ENCODE measurements at places on chromosomes 1 and 21.
A peak's percentile ranks its signal among the peaks of the same experiment; 100 is the strongest.

DNA sequence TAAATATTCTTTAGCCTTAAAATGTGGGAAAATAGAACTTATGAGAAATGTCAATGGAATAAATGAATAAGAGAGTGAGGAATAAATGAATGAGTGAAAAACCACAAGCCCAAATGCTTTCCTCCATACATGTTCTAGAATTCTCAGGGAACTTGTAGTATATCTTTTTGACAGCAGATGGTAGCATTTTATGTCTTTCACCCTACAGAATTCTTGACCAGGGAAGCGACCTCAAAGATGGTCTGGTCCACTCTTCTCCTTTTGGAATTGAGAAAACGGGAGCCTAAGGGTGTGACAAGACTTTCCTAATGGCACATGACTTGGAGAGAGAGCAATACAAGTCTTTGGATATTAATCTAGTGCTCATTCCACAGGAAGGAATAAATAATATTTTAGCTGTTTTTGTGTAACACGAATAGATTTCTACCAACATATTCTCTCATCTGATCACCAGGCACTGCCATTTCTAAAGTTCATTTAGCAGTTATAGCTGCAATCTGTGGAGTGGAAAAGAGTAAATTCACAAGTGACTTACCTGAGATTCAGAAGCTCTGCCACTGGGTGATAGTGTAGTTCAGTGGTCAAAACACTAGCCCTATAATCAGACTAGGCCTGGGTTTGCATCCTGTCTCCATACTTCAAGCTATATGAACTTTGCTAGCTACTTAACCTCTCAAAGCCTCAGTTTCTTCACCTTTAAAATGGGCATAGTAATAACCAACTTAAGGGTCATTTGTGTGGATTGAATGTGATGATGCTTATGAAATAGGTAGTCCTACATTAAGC, 15.0 kb upstream of the F5 start:
- DNase-seq, result no peak

GRCh38 chr1:57440096-57440495, 16.2 kb upstream of the DAB1 start:
- no peak for DNase-seq

GRCh38 chr1:99811075-99811474, 39.1 kb upstream of the AGL start:
- DNase-seq, result no peak

DNA sequence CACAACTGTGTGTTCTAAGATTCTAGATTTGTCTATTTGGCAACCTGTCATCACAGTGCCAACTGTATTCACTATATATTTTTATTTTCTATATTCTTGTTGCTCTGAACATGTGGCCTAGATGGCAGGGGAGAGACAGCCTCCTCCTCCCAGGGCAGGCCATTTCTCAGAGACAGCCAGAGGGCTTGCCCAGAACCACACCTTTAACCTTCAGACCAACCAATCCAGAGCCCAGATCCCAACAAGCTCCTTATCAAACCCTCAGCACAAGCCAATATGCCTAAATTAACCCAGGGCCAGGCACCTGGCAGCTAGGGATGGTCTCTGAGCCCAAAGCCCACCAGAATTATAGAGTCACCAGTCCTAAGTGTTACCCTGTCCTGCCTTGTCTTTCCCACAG, 19.3 kb downstream of the TRIM11 start:
- DNase-seq, result no peak

DNA sequence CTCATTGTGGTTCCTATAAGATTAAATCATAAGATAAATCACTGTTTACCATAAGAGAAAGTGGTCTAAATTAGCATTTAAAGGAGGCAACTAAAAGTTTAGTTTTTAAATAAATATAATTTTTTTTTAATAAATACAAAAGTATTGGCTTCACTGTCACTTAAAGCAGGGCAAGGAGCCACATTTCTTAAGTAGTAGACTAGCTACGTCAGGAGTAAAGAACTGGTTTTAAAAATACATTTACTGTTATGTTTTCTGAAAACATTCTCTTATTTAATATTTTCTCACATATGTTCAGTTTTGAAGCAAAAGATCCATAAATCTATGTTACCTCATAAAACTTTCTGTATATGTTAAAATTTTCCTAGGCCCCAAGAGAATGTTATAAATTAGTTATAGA, 2.2 kb downstream of the ANGPTL1 start:
- no peak for DNase-seq

DNA sequence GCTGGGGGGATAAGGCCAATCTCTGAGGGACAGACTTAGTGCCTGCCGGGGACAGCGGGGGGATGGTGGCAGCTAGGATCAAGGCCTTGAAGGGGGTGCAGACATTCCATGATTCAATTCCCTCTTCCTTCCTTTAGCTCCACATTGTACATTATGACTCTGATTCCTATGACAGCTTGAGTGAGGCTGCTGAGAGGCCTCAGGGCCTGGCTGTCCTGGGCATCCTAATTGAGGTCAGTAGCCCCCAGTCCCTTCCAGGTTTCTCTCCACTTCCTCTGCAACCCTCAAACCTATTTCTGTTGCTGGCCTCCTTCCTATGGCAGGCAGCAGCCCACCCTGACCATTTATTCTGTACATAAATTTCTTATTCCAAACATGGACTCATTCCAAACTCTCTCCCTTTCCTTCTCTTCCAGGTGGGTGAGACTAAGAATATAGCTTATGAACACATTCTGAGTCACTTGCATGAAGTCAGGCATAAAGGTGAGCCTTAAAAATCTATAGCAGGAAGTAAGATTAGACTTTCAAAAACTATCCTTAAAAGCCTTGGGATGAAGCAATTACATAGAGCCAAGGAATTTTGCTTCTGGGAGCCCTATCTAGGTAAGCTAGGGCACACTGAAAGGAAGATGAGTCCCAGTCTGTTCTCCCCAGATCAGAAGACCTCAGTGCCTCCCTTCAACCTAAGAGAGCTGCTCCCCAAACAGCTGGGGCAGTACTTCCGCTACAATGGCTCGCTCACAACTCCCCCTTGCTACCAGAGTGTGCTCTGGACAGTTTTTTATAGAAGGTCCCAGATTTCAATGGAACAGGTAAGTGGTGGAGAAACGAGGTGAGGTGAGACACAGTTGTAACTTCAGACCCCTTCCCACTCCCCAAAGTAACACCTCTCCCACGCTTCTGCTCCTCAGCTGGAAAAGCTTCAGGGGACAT, 5.1 kb downstream of the CA14 start:
- peak; percentile 9 for DNase-seq

- DNase-seq, result peak; percentile 35
These were observed 298 bp downstream of the SSBP3 start for GRCh38 chr1:54405898-54406293.

GRCh38 chr21:15453261-15453660, 276.5 kb upstream of the USP25 start:
- no peak for DNase-seq

DNA sequence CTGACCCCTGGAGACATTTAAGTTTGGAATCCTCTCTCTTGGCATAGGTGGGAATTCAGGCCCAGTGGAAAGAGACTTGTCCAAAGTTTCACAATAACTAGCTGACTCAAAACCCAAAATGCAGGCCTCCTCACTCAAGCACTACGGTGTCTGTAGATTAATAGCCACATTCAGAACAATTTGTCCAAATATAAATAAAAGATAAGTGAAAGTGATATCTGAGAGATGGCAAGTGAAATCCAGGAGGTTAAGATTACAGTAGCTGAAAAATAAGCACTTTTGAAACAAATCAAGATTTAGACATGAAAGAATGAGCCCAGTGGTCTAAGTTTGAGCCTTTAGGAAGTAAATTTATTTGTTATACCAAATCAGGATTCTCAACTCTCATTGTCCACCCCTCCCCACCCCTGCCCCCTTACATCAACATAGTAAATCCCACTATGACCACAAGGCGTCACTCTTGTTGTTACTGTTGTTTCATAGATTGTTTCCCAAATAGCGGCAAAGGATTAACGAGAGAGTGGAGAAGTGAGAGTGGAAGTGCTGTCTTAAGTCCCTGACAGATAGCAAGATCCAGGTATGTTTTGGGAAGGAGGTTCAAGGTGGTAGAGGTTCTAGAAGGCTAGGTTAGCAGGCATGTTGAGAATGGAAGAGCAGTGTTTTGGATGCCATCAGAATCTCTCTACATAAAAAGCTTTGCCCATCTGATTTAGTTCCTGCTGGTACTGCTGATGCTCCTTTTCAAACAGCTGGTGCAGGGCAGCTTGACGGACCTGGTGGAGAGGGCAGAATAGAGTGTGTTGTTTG, 7.1 kb upstream of the TPM3 start:
- no peak for DNase-seq

DNA sequence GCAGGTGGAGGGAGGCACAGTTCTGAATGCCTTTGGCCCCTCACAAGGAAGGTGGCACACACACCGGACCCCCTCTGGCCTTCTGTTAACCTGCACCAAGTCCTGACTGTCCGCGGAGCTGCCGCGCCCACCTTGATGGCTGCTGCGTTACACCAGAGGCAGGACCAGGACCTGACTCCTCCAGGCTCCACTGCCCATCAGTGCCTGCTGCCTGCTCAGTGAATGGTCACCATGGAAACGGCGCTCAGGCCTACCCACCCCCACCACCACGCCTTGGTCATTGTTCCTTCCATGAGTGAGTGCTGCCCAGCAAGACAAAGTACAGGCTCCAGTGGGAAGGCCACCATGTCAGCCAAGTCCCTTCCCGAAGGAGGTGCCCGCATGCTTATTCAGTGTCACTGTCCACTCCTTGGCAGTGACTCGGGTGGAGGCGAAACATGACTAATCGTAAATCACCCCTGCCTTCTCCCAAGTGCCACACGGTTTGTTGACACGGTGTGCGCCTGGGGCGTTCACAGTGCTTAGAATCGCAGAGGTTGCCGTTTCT, 57.3 kb downstream of the SLC37A1 start:
- DNase-seq, result no peak

Measured in PC-9 (cell line).